ENCODE measurements at places on chromosomes 2 and 18. TPM values are rescaled to one million over a fixed set of nuclear protein-coding genes. Genes with fewer than 3 reads are reported as not detected.

DNA sequence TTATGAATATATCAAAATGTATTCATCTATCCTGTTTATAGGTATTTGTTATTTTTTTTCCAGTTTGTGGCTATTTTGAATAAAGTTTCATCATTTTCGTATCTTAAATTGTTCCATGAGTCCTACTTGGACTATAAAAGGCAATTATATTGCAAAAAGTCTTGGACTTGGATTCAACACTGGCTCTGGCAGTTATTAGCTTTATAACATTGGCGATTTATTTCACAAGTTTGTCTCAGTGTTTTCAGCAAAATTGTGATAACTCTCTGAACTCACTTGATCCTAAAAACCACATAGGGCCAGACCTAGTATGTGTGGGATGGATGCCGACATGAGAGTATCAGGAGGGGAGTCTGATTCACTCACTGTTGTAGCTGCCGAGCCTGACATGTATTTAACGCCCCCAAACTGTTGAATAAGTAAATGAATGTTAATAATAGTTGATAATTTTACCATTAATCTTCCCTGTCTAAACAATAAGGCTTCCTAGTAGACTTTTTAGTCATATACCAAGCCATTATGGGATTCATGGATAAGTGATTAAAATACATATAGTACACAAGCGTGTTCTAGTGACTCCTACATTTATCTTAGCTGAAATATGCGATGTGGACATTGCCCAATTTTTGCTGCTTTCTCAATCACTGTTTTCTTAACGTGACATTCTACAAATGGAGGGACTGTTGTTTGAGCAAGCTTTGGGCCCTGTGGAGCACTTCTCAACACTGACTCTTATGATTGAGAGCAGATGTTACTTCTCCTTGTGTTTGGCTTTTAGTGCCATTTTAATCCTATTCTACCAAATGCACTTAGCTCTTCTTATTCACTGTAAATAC lies 907.6 kb downstream of the EPHA4 start:
- no peak overlapping the region for H3K4me3 ChIP-seq
- no peak for DNase-seq
- no peaks in the 10 kb centered on the region for H3K4me1 ChIP-seq
- no peaks in the 10 kb centered on the region for H3K27me3 ChIP-seq
- no peak overlapping the region for H3K27ac ChIP-seq
- no peaks in the 10 kb centered on the region for H3K36me3 ChIP-seq

- H3K36me3 ChIP-seq: peaks cover 7% of the 10 kb centered on the region
- H3K4me3 ChIP-seq: no peak overlapping the region
- no peaks in the 10 kb centered on the region for H3K27me3 ChIP-seq
- H3K27ac ChIP-seq: no peak overlapping the region
- no peaks in the 10 kb centered on the region for H3K4me1 ChIP-seq
Measured at GRCh38 chr2:210429403-210430137, 47.0 kb downstream of the LANCL1 start.

BOLL gene
- not detected for total RNA-seq

POTEJ gene
- total RNA-seq: not detected
